Naive thymus-derived CD8-positive, alpha-beta T cell (primary cell): ENCODE measurements at places on chromosomes 3 and 15.

DNA sequence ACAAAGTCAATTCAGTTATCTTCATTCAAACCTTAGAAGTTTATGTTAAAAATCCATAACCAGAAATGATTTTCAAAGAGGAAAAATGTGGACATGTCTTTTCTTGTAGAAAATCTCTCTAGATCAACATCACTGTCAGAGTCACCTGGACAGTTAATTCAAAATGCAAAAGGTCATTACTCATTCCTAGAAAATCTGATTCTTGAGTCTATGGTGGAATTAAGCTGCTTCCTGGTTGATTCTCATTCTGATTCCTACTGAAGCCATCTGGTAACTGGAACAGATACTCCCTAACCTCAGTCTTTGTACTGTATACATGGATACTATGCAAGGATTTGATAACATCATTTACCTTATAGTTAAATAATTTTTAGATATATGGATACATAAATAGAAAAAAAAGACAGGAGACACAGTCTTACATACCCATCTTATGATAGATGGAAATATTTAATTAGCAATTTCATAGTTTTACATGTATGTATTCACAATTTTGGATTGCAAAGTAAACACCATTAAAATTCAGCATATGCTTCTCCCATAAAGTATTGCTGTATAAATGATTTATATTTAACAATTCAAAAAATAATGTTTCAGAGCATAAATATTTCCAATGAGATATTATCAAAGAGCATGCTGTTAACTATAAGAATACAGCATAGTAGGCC lies 693.2 kb upstream of the CCDC54 start:
- DNase-seq: no peak

DNA sequence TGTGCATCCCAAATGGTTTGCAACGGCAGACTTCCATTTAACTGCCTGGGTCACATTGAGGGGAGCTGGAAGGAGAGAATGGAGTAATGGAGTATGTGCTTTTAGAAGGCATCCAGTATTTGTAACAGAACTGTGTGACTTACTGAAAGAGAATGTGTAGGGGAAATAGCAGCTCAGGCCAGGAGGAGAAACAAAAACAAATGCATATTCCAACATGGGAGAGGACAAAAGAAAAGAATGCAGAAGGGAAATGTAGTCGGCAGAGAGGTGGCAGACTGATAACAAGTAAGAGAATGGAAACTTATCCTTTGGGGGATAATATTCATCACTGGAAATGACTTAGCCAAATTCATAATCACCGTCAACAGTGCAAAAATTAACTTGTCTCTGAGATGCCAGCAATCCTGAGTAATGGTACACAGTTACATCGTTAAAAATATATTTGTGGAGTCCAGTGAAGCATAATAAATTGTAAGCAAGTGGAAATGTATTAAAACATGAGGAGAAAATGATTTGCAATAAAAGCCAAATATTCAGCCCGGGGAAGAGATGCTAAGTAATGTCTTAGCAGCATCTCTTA lies 294.9 kb upstream of the SGO1 start:
- no peak for DNase-seq

DNA sequence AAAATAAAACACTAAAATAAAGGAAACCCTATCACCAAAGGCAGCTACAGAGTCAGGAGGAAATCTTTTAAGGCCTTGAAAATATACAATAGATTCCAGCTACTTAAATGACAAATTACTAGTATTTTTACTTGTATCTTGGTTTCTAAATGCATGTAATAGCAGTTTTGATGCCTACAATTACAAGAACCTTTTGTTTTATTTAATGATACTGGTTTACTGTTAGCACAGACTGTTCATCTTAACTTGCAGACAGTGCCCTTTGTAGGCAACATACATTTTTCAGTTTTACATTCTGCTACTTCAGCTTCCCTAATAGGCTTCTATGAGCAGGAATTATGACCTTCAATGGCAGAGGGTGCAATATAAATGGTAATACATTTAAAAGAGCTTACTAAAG lies 54.1 kb downstream of the ZNF280D start:
- DNase-seq: no peak

DNA sequence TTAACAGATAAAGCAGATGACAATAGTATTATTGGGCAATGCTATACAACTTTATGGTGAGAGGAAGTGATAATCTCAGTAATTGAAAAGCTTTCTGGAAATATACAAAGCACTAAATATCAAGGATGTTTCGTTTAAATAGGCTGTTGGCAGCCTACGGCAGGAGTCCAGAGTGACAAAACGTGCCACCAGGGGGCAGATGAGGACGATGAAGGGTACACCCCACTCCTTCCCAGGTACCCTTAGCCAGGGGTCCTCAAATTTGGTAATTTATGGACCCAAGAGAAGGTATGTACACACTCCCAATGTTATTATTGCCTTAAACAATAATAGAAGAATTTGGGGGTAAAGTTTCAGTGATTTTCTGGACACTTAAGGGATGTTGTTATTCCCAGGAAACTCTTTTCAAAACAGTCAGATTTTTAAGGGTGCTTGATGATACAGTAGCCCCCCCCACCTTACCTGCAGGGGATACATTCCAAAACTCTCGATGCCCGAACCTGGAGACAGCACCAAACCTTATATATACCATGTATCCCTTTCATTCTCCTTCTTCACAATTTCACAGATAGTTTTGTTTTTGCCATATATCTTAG lies 1.4 kb upstream of the MAGEL2 start:
- no peak for DNase-seq

- no peak for DNase-seq
Measured at GRCh38 chr15:27028858-27029477, 58.0 kb downstream of the GABRG3 start.

DNA sequence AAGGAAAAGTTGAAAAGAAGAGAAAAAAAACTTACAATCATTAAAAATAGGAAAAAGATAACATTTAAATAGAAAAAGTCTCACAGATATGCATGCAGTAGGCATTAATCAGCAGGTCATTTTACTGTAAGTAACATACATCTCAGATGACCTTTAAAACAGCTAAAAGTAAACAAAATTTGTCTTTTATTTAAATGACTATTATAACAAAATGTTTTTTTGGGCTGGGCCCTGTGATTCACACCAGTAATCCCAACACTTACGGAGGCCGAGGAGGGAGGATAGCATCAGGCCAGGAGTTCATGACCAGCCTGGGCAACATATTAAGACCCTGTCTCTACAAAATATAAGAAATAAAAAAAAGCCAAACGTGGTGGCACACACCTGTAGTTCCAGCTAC lies 14.7 kb downstream of the IQGAP1 start:
- no peak for DNase-seq

GRCh38 chr3:130658678-130659077 lies 88.0 kb downstream of the PIK3R4 start:
- DNase-seq: no peak
